GM12891 (cell line): ENCODE measurements at places on chromosomes 3 and 15.

GRCh38 chr15:100612539-100612938, 10.2 kb downstream of the ASB7 start:
- DNase-seq, result no peak

GRCh38 chr3:11230125-11230524, 42.1 kb upstream of the ATG7 start:
- no peak for DNase-seq

- no peak for DNase-seq
Observed at GRCh38 chr15:31409171-31409570, 82.5 kb downstream of the KLF13 start.

DNA sequence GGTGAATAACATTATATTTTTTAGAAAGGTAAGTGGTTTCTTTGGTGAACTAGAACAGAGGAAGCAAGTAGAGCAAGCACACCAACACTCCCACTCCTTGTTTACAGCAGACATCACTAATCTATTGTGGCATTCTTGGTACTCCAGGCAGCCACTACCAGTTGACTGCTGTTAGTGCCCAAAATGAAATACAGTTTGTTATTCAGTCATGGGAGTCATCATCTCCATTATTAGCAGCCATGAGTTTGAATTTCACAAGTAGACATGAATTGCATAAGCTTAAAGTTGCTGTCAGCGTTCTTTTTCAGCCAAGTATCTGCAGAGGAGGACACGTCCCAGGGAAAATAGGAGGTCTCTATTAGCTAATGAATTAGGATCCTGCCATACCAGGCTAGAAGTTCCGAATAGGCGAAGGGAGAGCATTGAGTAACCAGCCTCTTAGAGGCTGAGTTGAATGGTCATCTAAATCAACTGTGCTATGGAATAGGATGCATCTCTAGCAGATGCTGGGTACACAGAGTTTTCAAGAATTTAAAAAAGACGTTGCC, 252.7 kb upstream of the ICE2 start:
- no peak for DNase-seq

GRCh38 chr3:141335531-141336061, 32.7 kb upstream of the ZBTB38 start:
- no peak for DNase-seq

GRCh38 chr3:152096280-152096906, 172.3 kb upstream of the MBNL1 start:
- no peak for DNase-seq

DNA sequence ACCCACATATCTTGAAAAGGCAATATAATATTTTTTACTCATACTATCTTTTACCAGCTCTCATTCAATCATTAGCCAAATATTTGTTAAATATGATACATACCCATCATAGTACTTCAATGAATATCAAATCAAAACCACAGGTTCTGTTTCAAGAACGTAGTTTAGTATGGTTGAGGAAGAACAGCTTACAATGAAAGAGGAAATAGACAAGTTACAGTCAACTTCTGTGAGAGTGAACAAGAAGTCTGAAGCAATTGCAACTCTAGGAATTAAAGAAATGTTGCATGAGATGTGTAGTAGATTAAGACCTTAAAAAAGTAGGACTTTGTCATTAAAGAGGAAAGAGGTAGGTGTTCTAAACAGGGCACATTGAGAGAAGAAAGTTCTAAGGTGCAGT, 9.3 kb downstream of the BCHE start:
- no peak for DNase-seq
